Activated T-cell treated with anti-CD3 and anti-CD28 coated beads, Interleukin-2, amount 50 U/mL, for 4 hours (primary cell): ENCODE measurements at places on chromosomes 6 and 20. TPM values are rescaled to one million over a fixed set of nuclear protein-coding genes. Genes with fewer than 3 reads are reported as not detected.

GRCh38 chr6:81834141-81834681 lies 81.7 kb upstream of the TENT5A start:
- no peak for DNase-seq

- no peak for DNase-seq
These were observed 48.9 kb downstream of the ALDH5A1 start for GRCh38 chr6:24543683-24544082.

- no peak for DNase-seq
These were observed 6.9 kb downstream of the BLOC1S5 start for GRCh38 chr6:8057263-8057662.

Gene MOG
- total RNA-seq = not detected

Gene HTR1B
- total RNA-seq = not detected

Gene CITED2
- 54.1 TPM for total RNA-seq

DNA sequence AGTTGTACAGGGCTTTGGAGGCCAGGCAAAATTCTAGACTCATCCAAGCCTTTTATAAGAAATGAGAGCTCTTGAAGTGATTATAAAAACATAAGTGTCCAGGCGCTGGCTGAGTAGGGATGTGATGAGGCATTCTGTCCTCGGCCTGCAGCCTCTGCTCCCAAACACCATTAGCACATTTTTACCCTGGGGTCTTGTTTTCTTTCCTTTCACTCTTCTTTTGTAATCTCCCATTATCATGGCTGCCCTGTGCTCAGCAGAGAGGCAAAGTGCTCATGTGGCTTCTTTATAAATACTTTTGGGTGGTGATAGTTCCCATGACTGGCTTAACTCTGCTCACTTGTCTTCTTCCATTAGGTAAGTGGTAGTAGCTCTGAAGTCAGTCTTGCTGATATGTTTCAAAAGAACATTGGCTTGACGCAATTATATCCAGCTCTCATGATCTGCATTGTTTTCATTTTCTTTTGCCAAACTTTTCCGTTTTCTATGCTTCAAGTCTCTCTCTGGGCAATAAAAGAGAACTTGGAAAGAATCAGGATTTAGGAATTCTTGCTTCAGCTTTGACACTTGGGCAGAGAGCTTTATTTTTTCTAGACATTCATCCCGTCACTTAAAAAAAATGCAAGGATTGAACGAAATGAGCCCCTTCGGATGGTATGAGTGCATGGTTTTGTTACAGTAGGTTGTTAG lies 61.1 kb downstream of the CAP2 start:
- DNase-seq = no peak

DNA sequence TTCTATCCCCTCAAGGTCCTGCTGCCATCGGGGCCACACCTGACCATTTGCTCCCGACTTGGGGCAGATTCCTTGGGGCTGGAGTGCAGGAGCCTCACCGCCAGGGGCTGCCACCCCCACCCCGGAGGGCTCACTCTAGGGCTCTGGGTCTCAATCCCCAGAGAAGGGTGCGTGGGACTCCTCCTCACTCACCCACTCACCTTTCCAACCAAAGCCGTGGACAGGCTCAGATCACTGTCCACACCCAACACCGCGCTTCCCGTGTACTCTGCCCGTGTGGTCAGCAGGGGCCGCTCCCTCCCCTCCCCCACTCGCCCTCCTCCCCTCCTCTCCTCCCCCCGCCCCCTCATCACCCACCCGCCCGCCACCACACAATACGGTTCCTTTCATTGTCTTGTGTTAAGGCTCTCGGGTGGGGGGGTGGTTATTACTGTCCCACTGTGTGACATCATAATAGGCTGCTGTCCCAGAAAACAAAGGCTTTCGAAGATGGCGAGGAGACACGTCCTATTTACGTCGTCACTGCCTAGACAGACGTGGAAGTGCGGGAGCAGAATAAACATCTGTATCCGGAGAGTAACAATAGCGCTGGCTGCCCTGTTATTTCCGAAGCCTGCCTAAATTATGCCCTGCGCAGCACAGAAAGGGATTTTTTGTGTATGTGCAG lies 85.8 kb downstream of the YTHDF1 start:
- DNase-seq = no peak

Gene POPDC3
- not detected for total RNA-seq

Gene FKBP5
- total RNA-seq = 59.9 TPM

Gene MUCL3
- total RNA-seq = not detected

GRCh38 chr6:7112741-7113313 lies 5.1 kb downstream of the RREB1 start:
- peak; percentile 30 for DNase-seq

GRCh38 chr6:97917369-97917768 lies 634.4 kb upstream of the MMS22L start:
- DNase-seq = no peak

Gene TBC1D7
- 12.9 TPM for total RNA-seq

GRCh38 chr20:41405436-41405835 lies 38.8 kb upstream of the EMILIN3 start:
- DNase-seq = no peak

Gene DDO
- not detected for total RNA-seq
